ENCODE measurements at places on chromosomes 16 and 17.

- no peak for DNase-seq
These were observed 908 bp downstream of the TMEM98 start for GRCh38 chr17:32928586-32929535.

DNA sequence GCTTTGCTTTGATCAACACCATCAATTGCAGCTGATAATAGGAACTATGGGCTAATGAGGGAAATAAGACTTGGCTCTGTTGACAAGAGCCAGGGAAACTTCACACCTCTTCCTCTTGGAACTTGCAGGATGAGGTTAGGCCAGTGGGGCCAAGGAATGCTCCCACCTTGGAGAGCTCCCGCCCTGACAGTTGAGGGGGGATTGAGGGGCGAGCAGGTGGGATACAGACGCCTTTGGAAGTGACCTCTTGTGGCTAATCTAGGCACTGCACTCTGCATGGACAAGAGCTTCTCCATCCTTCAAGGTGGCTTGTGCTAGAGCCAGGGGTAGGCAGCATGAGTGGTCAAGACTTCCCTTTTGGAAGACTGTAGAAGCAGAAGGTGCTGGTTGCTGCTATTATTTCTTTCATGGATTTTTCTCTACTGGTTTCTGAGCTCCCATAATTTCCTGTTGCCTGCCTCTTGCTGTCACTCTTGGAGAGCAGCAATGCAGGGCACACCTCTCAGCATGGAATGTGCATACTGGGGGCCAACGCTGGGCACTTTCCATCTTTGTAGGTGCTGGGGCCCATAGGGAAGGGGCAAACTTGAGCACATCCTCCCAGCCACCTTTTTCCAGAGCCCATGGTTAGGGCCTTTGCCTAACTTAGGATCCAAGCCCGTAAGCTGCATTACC is 2.3 kb upstream of the PHF12 start:
- DNase-seq: peak; percentile 24

DNA sequence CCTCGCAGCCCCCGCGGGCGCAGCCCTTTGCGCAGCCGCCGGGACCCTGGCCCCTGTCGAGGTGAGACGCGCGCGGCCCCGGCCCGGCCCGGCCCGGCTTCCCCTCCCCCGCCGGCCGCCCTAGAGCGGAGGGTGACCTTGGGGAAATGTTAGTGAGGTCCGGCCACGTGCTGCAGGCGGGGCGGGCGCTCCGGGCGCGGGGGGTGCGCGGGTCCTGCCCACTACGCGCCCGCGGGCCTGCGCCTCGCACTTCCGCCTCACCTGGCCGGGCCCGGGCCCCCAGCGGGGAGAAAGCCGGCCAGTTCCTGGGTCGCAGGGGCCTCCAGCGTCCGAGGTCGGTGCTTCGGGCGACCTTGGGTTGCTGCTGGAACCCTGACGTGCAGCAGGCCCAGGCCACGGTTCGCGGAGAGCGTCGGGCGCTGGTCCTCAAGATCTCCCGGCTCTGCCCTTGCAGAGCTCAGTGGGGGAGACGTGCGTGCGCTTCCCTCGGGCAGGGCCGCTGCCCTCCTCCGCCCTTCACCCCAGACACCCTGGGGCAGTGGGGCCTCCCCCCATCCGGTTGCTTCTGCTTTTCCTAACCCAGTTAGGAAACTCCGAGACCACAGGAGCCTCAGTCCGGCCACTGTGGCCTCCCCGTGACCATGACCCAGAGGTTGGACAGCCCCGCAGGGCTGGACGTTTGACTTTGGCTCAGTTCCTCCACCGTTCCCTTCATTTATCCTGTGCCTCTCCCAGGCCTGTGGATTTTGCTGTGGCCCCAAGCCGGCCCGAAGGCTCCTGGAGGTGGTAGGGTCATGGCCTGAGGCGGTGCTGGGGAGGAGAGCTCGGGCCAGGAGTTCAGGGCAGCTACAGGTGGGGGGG is 791 bp downstream of the MCRIP2 start:
- no peak for DNase-seq

- DNase-seq: no peak
These were observed 185.3 kb upstream of the CACNG3 start for GRCh38 chr16:24070851-24071250.

- no peak for DNase-seq
These were observed 201.8 kb downstream of the CDH11 start for GRCh38 chr16:64919929-64920607.
